ENCODE measurements at places on chromosomes 1 and 21. TPM values are rescaled to one million over a fixed set of nuclear protein-coding genes. Genes with fewer than 3 reads are reported as not detected.

FMO2 gene
- total RNA-seq = not detected

FCRL4 gene
- not detected for total RNA-seq

DEDD gene
- 29.8 TPM for total RNA-seq

SLAMF8 gene
- total RNA-seq = not detected

NPHP4 gene
- total RNA-seq = 17.9 TPM

PTGFR gene
- total RNA-seq = not detected

CAPN8 gene
- total RNA-seq = 94.7 TPM

LCE2C gene
- total RNA-seq = not detected

TEX38 gene
- not detected for total RNA-seq

CD52 gene
- 1.2 TPM for total RNA-seq

FCGR2B gene
- total RNA-seq = not detected

OR10X1 gene
- not detected for total RNA-seq

RGS8 gene
- total RNA-seq = not detected

MACF1 gene
- total RNA-seq = 189 TPM

PLPP3 gene
- total RNA-seq = 22.4 TPM

CLK2 gene
- total RNA-seq = 43.9 TPM

SPRR1B gene
- total RNA-seq = not detected

KCNA2 gene
- total RNA-seq = not detected

IPO9 gene
- 67.3 TPM for total RNA-seq

TNFSF4 gene
- 0.23 TPM for total RNA-seq

EFNA1 gene
- total RNA-seq = 35.7 TPM

GJA8 gene
- total RNA-seq = not detected

NR1I3 gene
- not detected for total RNA-seq

DOP1B gene
- total RNA-seq = 14.7 TPM

ARHGAP30 gene
- 0.46 TPM for total RNA-seq

CFAP141 gene
- total RNA-seq = not detected

GLIS1 gene
- not detected for total RNA-seq

PIGR gene
- total RNA-seq = 0.10 TPM

STUM gene
- not detected for total RNA-seq

ELF3 gene
- 318 TPM for total RNA-seq

FAM43B gene
- total RNA-seq = not detected

PSRC1 gene
- total RNA-seq = 28.6 TPM

FBXO42 gene
- total RNA-seq = 13.0 TPM
